ENCODE measurements at places on chromosomes 12 and 14. TPM values are rescaled to one million over a fixed set of nuclear protein-coding genes. Genes with fewer than 3 reads are reported as not detected.

DNA sequence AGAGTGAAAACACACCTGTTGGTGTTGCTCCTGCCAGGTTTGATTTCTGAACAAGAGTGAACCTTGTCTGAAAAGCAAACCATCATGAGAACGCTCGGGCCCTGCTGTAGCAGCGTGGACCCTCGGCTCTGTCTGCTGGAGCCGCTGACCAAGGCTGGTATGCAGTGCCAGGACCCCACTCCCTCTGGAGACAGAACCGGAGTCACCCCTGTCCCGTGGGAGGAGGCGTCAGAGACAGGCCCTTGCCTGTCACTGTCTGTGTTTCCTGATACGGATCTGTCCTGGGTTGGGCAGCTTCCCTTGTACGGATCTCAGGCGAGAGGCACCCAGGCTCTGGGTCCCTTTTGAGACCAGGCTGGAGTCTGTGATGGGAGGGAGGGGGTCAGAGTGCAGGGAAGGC, 111.6 kb downstream of the ADGRD1 start:
- DNase-seq: no peak

GPD1 gene
- total RNA-seq: 2.5 TPM

DNA sequence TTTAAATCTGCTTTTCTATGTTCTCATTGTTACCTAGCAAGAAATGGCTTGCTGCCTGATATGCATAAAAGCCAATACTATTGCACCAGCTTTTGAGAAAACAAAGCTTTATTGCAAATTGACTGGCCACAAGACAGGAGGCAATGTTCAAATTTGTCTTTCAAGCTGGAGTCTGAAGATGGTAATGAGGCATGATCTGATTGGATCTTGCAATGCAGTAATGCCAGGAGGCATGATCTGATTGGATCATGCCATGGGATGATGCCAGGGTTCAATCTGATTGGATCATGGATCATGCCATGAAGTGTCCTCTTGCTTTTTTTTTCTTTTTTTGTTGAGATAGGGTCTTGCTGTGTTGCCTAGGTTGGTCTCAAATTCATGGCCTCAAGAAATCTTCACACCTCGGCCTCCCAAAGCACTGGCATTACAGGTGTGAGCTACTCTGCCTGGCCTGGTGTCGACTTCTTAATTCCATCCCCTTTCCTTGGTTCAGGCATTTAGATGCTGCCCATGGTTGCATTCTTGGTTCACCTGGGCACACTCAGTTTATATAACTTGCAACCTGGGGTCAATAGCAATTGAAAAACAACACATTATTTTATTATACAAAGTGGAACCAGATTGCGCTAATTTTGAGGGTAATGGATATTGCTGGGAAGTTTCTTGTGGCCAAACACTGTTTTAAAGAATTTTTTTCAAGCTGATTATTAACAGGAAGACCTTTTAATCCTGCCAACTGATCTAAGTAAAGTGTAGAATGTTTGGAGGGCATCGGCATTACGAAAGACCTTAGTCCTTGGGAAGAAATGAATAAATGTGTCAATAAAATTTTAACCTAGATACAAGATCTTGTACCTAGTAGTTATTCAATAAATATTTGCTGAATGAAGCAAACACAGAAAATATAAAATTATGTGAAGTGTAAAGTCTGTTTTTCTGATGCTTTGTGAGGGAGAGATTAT, 38.8 kb downstream of the HSD17B6 start:
- no peak for DNase-seq

DNA sequence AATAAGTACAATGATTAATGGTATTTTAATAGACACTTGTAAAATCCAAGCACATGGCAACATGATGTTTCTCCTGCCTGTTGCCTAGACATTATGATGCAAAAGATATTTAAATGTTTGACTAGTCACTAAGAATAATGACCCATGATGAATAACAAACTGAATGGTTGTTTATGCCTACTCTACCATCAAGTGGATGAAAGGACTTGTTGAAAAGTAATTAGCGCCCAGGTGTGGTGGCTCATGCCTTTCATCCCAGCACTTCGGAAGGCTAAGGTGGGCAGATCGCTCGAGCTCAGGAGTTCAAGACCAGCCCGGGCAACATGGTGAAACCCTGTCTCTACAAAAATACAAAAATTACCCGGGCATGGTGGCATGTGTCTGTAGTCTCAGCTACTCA, 30.7 kb downstream of the KIF21A start:
- DNase-seq: no peak

REM2 gene
- 0.42 TPM for total RNA-seq

DNA sequence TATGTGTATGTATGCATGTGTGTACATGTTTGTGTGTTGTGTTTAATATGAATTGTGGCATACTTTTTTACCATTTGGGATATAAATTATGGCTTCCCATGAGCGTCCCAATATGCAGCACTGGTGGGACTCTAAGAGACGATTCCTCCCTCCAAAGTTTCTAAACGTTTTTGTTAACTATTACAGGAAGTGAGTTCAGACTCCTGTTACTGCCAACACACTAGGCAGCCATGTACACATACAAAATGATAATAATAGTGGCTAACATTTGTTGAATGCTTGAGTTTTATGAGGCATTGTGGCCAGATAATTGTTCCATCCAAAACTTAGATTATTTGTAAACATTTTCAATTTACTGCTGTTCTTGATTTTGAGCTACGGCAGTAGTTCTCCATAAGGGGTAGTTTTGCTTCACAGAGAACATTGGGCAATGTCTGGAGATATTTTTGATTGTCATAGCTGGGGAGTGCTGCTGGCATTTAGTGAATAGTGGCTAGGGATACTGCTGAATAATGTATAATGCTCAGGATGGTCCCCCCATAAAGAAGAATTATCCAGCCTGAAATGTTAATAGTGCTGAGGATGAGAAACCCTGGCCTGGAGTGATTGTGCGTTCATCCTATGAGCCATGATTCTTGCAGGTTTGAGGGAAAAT, 45.1 kb downstream of the ARID2 start:
- DNase-seq: no peak

GRCh38 chr12:6373022-6373787, 2.2 kb downstream of the SCNN1A start:
- DNase-seq: no peak

All from esophagus muscularis mucosa (tissue), 4 donors.